ENCODE measurements at places on chromosomes 5 and 9.

- DNase-seq: no peak
Measured at GRCh38 chr5:17070647-17071046, 134.6 kb upstream of the MYO10 start.

DNA sequence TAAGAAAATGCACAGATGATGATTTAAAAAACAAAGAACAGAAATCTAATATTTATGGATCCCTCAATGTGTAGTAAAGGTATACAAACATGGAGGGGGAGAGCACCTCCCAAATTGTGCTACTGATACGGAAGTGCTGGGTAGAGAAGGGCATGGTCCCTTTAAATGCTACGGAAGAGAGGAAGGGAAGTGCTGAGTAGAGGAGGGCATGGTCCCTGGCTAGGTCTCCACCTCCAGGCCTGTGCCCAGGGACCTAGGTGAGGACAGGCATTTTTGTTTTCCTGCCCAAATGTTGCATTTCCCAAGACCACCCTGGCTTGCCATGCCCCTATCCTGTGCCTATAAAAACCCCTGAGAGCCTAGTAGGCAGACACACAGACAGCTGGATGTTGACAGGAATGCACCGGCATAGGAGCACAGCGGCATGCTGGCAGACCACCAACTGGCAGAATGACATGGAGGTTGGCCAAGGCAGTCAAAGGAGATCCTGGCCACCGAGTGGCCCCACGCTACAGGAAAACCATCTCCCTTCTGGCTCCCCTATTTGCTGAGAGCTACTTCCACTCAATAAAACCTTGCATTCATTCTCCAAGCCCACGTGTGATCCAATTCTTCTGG lies 62.1 kb upstream of the SPDL1 start:
- DNase-seq: no peak

GRCh38 chr9:129511285-129511900 lies 109.5 kb downstream of the C9orf50 start:
- no peak for DNase-seq

DNA sequence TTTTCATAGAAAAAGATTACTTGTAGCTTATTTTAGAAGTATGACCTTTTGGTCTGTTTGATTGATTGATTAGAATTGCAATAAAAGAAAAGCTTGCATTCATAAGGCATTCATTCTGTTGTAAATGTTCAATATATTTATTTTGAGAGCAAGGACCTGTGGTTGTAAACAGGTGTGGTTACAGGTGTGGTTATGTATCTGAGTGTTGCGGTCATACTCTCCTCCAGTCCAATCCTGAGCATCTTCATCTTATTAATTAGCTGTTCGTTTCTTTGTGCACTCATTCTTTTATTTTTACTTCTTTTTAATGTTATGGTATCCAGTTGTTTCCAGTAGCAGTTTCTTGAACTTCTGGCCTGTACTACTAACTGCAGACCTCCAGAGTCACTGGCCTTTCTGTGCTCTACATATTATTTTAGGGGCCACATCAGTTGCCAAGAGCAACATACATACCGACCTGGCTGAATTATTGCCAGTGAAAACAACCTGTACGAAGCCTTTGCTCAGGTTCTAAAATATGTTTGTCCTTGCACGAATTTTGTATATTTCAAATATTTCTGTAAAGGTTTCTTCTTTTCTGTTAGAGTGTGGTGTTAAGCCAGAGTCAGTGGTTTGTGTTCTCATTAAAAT lies 128.7 kb downstream of the CDC42SE2 start:
- no peak for DNase-seq

- DNase-seq: no peak
Measured at GRCh38 chr9:2271426-2271825, 256.3 kb downstream of the SMARCA2 start.

GRCh38 chr5:72436796-72437471 lies 70.3 kb downstream of the ZNF366 start:
- no peak for DNase-seq

DNA sequence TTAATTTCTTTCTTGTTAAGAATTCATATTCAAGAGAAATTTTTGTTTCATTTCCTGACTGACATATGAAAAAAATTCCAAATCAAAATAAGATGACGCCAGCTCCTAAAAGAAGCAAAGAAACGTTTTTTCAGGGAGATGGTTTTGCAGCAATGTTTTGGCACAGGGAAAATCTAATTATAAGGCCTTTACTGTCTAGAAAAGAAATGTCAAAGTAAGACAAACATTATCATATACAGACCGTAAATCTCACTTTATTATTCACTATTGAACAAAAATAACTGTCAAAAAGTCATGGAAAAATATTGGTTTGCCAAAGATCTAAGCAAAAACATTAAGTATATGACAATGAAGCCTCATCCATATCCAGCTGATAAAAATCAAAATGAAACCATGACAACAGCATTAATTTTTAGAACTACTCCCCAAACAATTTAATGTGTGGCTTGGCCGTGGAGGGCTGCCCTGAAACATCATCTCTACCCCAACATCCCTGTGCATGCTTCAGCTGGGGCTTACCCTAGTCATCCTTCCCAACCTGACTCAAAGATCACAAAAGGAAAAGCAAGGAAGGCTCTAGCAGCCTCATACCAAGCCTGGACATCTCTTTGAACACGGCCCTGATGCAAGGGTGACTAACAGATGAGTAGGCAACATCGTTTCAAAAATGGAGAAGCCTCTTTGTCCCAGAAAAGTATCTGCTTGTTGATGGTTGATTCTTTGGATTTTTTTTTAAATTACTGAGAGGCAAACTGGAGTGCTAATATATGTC lies 95.6 kb downstream of the ARSB start:
- peak; percentile 58 for DNase-seq

- DNase-seq: no peak
Measured at GRCh38 chr5:66828046-66828547, 231.9 kb downstream of the MAST4 start.

DNA sequence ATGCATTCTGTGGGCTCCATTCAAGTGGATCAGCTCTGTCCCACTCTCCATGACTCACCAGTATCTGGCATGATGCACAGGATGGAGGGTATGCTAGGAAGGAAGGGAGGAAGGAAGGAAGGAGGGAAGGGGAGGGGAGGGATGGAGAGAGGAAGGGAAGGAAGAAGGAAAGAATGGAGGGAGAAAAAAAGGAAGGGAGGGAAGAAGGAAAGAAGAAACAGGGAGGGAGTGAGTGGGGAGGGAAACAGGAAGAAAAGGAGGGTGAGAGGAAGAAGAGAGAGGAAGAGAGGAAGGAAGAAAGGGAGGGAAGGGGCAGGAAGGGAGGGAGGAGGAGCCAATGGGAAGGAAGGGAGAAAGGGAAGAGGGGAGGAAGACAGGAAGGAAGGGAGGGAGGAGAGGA lies 5.3 kb upstream of the BARHL1 start:
- no peak for DNase-seq

GRCh38 chr9:132055756-132056155 lies 23.9 kb downstream of the MED27 start:
- DNase-seq: no peak

GRCh38 chr5:83711982-83712601 lies 8.6 kb downstream of the HAPLN1 start:
- DNase-seq: peak; percentile 34
